ENCODE measurements at places on chromosomes 11 and 22.

- DNase-seq: no peak
Observed at GRCh38 chr11:71244116-71244810, 8.1 kb downstream of the SHANK2 start.

GRCh38 chr11:60657888-60658287, 41.5 kb upstream of the MS4A8 start:
- peak; percentile 10 for DNase-seq

DNA sequence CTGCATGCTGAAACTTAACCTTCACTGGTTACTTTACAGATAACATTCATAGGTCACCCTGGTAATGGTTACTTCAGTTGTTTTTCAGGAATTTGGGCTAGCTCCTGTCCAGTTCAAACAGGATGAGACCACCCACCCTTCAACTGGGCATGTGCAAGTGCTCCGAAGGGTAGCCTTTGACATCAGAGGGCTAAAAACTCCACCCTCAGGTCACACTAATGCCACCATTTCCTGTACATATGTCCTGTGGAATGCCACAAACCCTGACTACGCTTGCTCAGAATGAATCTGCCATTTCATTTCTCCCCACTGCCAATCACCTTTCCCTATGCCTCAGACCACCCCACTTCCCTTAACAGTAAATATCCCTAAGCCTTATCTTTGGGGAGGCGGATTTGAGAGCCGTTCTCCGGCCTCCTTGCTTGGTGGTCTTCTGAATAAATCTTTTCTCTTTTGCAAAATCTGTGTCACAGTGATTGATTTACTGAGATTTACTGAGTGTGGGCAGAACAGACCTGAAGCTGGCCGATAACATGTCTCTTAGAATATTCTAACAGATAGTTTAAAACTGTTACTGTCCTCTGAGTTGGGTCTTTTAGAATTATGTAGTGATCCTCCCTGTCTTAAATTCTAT, 25.4 kb upstream of the FXYD2 start:
- DNase-seq: no peak

- DNase-seq: no peak
Observed at GRCh38 chr11:117946156-117946841, 17.1 kb upstream of the TMPRSS13 start.

DNA sequence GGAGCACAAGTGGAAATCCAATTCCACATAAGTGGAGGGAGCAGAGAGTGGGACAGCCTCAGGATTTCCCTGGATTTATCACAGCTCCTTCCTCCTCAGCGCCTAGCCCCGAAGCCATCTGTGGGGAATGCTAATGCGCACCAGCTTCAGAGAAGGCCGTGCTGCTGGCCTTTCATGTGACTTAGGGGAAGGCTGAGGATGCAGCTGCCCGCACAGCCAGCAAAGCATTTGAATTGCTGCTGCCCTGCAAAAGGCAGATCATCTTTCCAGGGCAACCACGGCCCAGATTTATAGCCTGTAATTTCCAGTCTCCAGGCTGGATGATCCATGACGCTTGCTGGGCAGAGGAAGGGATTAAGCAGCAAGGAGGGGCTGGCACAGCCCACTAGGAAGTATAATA, 29.9 kb downstream of the SYN3 start:
- no peak for DNase-seq

GRCh38 chr22:30998329-30998728, 29.3 kb downstream of the TUG1 start:
- no peak for DNase-seq

DNA sequence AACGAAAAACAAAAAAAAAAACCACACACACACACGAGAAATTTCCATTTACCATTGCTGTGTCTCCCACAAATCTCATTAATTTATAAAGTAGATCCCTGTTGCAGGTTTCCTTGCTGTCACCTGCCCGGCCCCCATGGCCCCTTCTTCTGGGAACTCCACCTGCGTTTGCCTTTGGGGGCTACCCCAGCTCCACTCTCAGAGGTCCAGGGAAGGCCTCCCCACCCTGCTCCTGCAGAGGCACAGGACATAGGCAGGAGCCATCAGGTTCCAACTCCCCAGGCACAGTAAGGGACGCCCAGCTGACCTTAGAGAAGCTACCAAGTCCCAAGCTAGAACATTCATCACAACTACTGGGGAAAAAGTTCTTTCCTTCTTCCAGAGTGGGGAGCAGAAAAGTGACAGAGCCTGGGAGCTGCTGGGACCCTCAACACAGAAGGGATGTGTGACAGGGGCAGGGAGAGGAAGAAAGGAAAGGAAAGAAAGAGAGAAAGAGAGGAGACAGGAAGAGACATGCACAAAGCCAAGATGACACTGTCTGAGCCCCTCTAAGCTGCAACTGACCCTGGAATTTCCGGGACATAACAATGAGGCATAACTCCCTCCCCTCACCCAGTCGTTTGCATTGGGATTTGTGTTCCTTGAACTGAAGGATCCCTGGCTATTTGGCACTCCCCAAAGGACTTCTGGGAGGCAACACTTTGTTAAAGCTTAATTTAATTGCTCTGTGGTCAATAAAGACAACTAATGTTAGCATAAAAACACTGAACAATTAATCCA, 175.7 kb downstream of the SHANK2 start:
- no peak for DNase-seq

GRCh38 chr11:116928845-116929244, 91.4 kb upstream of the APOA1 start:
- no peak for DNase-seq

- DNase-seq: peak; percentile 26
Observed at GRCh38 chr11:1513326-1514296, 27.0 kb upstream of the MOB2 start.

- no peak for DNase-seq
Observed at GRCh38 chr11:45022294-45023064, 71.8 kb upstream of the TP53I11 start.

- DNase-seq: no peak
Observed at GRCh38 chr11:130602641-130603334, 154.3 kb downstream of the ADAMTS15 start.

GRCh38 chr11:21988477-21988876, 204.4 kb upstream of the ANO5 start:
- DNase-seq: peak; percentile 51

GRCh38 chr22:24146194-24146616, 35.1 kb upstream of the SUSD2 start:
- DNase-seq: peak; percentile 95

DNA sequence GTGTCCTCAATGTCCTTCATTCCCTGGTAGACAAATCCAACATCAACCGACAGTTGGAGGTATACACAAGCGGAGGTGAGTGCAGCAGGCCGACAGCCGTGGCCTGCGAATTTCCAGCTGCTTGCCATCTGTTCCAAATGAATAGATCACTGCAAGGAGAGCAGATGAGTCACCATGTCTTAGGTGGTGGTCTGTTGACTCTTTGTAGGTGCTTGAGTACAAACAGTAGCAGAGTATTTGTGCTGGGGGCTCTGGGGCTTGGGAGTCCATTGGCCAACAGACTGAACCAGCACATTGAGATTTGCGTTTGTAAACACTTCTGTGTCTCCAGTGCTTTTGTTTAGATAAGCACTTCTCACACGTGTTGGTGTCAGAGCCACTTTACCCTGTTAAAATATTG, 21.1 kb downstream of the EIF3L start:
- DNase-seq: no peak

DNA sequence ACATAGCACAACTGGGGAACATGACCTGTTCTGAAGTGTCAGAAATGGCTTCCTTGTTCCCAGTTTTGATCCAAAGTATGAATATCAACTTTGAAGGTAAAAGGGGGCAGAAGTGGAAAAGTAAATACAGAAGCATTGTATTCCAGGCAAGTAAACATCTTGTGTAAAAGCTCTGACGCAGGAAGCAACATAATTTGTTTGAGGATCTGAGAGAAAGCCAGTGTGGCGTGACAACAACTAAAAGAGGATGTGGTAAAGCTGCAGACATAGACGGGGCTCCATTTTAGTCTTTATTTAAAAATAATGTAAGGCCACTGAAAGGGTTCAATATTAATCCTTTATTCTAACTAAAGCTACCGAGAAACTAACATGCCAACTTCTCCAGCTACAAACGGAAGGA, 310.2 kb downstream of the DLG2 start:
- DNase-seq: peak; percentile 61

GRCh38 chr22:30265131-30265720, 1.4 kb downstream of the OSM start:
- no peak for DNase-seq

GRCh38 chr11:128497061-128497775, 90.1 kb downstream of the ETS1 start:
- peak; percentile 99 for DNase-seq

DNA sequence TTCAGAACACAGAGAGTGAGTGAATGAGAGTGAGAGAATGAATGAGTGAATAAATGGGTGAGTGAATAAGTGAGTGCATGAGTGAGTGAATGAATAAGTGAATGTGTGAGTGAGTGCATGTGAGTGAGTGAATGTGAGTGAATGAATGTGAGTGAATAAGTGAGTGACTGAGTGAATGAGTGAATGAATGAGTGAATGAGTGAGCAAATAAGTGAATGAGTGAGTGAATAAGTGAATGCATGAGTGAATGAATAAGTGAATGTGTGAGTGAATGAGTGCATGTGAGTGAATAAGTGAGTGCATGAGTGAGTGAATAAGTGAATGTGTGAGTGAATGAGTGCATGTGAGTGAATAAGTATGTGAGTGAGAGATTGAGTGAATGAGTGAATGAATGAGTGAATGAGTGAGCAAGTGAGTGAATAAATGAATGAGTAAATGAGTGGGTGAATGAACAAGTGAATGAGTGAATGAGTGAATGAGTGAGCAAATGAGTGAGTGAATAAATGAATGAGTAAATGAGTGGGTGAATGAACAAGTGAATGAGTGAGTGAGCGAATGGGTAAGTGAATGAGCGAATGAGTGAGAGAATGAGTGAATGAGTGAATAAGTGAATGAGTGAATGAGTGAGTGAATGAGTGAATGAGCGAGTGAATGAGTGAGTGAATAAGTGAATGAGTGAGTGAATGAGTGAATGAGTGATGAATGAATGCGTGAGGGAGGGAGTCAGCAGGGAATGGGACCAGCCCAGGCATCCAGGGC, 21.3 kb upstream of the MUC5B start:
- no peak for DNase-seq

DNA sequence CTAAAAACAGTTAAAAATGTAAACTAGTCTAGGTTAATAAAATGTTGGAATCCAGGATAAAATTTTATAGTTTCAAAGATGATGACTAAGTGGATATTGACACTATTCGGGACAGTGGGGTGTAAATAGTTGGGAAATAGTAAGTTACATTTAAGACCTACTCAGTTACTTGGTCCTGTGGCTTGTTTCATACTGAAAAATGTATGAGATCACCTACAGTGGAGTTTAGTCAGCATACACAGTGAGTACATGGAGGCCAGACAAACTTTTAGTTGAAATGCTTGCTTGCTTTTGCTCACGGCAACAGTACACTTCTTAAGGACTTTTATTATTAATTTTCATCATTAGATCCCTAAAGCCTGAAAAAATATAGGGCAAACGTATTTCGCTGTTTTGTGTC, 16.1 kb downstream of the TRIM22 start:
- DNase-seq: no peak

- DNase-seq: no peak
Observed at GRCh38 chr22:36580846-36581245, 51.9 kb upstream of the EIF3D start.

GRCh38 chr11:75462117-75462653, 29.2 kb upstream of the KLHL35 start:
- DNase-seq: no peak

- peak; percentile 51 for DNase-seq
Observed at GRCh38 chr11:134261626-134262488, 8.5 kb downstream of the ACAD8 start.

DNA sequence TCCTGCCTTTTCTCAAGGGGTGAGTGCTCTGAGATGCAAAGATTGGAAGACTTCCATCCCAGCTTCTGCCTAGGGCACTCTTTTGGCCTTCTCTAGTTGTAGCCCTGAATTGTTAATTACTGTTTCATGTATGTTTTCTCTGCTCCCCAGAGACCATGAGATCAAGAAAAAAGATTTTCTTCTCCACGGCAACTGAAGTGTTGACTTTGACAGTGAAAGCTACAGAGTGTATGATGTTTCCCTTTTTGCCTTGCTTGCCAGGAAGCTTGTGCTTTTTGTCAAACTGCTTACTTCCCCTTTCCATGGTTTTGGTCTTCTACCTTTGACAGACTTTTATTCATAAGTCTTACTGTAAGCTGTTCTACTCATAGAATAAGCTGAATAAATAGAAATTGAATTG, 23.3 kb upstream of the EIF3D start:
- DNase-seq: peak; percentile 61

DNA sequence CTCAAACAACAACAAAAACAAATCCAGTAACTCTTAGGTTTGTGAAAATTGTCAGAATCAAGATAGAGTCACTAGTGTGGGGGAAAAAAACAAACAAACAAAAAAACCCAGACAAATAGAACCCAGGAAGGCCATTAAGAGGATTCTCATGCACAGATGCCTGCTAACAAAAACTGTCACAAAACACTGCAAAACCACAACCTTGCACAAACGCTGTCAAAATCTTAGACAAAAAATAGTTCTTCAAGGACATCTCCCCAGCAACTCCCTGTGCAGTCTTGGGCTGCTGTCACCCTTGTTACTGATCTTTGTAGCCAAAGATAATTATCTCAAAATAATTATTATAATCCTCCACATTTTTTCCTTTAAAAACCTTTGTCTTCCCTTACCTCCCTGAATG, 4.6 kb upstream of the ZBED5 start:
- no peak for DNase-seq

DNA sequence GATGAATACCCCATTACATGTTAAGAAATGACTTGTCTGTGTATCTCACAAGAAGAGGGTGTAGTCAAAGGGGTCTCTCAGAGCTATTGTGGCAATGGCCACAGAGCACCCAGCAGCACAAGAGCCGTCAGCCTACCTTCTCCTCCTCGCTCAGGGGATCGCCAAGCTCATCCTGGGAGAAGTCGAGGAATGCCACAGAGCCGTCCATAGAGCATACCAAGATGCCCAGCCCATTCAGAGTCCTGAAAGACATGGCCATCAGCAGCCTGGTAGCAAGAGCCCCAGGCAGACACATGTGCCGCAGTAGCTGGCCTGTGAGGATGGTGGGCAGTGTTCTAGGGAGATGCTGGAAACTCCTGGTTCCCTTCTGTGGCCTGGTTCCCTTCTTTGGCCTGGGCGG, 44.0 kb downstream of the HIRA start:
- DNase-seq: no peak

DNA sequence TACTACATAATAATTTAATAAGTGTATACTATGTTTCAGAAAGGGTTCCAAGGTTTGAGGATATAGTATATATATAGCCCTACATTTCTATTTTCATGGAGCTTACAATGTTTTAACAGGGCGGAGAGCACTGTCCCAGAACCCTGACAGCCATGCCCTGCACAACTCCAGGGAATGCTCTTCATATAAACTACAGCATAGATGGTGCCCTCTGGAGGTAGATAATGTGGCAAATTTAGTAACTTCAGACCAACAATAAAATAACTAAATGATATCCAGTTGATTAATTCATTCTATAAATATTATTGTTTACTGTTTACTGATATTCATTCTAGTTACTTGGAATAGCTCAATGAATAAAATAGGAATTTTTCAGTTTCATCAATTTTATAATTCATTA, 693.7 kb upstream of the CCDC179 start:
- DNase-seq: no peak

GRCh38 chr22:38505541-38506117, 482 bp downstream of the DDX17 start:
- DNase-seq: peak; percentile 90

GRCh38 chr22:19732403-19733113, 9.2 kb downstream of the GP1BB start:
- no peak for DNase-seq

GRCh38 chr11:22991196-22991595, 130.9 kb upstream of the CCDC179 start:
- no peak for DNase-seq

GRCh38 chr11:31720225-31720624, 90.9 kb downstream of the PAX6 start:
- no peak for DNase-seq

Measured in muscle of leg (tissue), 16 donors.